ENCODE measurements at places on chromosomes 12 and 14.

DNA sequence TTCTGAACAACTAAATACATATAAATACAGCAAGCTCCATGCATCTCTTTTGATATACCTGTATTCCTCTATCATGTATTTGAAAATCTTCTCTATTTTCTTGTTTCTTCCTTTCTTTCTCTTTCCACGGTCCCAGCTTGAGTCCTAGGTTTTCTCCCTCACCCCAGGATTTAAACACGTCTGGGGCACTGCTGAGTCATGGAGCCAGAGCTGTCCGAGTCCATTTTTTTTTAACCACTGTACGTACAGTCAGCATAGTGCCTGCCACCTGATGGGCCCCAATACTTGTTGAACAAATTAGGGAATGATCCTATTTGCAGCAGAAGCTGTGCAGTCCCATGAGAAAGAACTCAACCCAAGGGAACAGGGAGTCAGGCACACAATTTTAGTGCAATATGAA, 158.1 kb downstream of the ATP23 start:
- DNase-seq, result no peak

GRCh38 chr12:46164186-46164761, 104.6 kb downstream of the SLC38A1 start:
- DNase-seq, result no peak

DNA sequence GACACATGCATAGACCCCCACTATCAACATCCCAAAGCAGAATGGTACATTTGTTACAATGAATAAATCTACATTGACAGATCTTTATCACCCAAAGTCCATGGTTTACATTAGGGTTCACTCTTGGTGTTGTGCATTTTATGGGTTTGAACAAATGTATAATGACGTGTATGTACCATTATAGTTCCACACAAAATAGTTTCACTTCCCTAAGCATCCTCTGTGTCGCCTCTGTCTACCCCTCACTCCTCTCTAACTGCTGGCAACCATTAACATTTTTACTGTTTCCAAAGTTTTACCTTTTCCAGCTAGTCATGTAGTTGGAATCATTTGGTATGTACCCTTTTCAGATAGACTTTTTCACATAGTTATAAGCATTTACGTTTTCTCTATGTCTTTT, 69.5 kb upstream of the LMO3 start:
- no peak for DNase-seq

- no peak for DNase-seq
These were observed 1.9 kb upstream of the PPP1R13B start for GRCh38 chr14:103849151-103849886.

GRCh38 chr12:128025589-128026245, 241.3 kb upstream of the TMEM132C start:
- no peak for DNase-seq
